ENCODE measurements at places on chromosomes 4 and X. TPM values are rescaled to one million over a fixed set of nuclear protein-coding genes. Genes with fewer than 3 reads are reported as not detected.

The SPANXD gene
- polyA plus RNA-seq, result not detected

The TCEAL7 gene
- not detected for polyA plus RNA-seq

The CCNB3 gene
- not detected for polyA plus RNA-seq

The CXorf66 gene
- not detected for polyA plus RNA-seq

- H3K36me3 ChIP-seq, result no peaks in the 10 kb centered on the region
- no peak overlapping the region for H3K4me3 ChIP-seq
- H3K27ac ChIP-seq, result no peak overlapping the region
- DNase-seq, result no peak
- no peaks in the 10 kb centered on the region for H3K27me3 ChIP-seq
Measured at GRCh38 chrX:132802033-132802432, 156.4 kb downstream of the HS6ST2 start.

The SRP72 gene
- polyA plus RNA-seq, result 170 TPM

DNA sequence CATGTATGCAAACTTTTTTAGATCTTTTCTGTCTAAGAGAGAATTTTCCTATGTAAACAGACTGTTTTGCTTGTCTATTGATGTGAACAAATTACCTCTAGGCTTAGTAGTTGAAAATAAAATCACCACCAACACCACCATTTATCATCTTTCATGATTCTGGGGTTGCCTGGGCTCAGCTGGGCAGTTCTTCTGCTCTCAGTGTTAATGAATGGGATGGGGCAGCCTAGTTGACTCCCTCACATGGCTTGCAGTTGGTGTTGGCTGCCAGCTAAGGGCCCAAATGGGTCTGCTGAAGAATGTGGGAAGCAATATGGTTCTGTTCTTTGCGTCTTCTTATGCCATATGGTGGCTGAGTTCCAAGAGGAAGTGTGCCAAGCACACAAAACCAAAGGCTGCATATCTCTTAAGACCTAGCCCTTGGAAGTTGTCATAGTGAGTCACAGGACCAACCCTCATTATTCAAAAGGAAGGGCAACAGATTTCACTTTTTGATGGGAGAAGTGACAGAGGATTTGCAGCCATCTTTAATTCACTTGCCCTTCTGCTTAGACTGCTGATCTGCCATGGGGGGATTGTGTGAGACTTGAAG lies 17.9 kb downstream of the REELD1 start:
- peaks cover 2% of the 10 kb centered on the region for H3K36me3 ChIP-seq
- peaks cover 1% of the 10 kb centered on the region for H3K27me3 ChIP-seq
- no peak overlapping the region for H3K27ac ChIP-seq
- no peak overlapping the region for H3K4me3 ChIP-seq
- H3K4me1 ChIP-seq, result no peaks in the 10 kb centered on the region

- no peaks in the 10 kb centered on the region for H3K4me1 ChIP-seq
- H3K36me3 ChIP-seq, result peaks cover 12% of the 10 kb centered on the region
- no peaks in the 10 kb centered on the region for H3K27me3 ChIP-seq
- no peak for DNase-seq
- no peak overlapping the region for H3K4me3 ChIP-seq
Measured at GRCh38 chrX:64313624-64314023, 81.6 kb downstream of the MTMR8 start.

The MECP2 gene
- 12.2 TPM for polyA plus RNA-seq

The AKAP4 gene
- polyA plus RNA-seq, result not detected

DNA sequence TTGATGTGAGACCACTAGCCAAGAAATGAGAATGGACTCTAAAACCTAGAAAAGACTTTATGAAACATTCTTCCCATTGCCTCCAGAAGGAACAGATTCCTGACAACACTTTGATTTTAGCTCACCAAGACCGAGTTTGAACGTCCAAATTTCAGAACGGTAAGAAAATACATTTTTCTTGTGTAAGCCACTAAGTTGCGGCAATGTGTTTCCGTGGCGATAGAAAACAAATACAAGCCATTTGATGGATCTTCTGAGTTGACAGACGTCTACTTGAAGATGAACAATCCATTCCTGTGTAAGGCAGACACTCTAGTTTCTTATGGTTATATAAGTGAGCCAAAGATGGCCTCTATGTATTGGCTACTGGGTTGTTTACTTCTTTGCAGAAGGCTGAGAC lies 52.5 kb downstream of the HS3ST1 start:
- no peaks in the 10 kb centered on the region for H3K4me1 ChIP-seq
- no peak for DNase-seq
- no peak overlapping the region for H3K27ac ChIP-seq

- H3K27ac ChIP-seq, result no peak overlapping the region
- H3K4me3 ChIP-seq, result no peak overlapping the region
- no peaks in the 10 kb centered on the region for H3K36me3 ChIP-seq
- H3K4me1 ChIP-seq, result no peaks in the 10 kb centered on the region
Measured at GRCh38 chr4:23373261-23373660, 516.6 kb downstream of the PPARGC1A start.

- DNase-seq, result no peak
- no peak overlapping the region for H3K27ac ChIP-seq
- no peaks in the 10 kb centered on the region for H3K27me3 ChIP-seq
- H3K4me1 ChIP-seq, result peaks cover 12% of the 10 kb centered on the region
- no peaks in the 10 kb centered on the region for H3K36me3 ChIP-seq
- H3K4me3 ChIP-seq, result no peak overlapping the region
Measured at GRCh38 chrX:42992199-42992943, 214.4 kb upstream of the PPP1R2C start.

The PABPC1L2A gene
- not detected for polyA plus RNA-seq

DNA sequence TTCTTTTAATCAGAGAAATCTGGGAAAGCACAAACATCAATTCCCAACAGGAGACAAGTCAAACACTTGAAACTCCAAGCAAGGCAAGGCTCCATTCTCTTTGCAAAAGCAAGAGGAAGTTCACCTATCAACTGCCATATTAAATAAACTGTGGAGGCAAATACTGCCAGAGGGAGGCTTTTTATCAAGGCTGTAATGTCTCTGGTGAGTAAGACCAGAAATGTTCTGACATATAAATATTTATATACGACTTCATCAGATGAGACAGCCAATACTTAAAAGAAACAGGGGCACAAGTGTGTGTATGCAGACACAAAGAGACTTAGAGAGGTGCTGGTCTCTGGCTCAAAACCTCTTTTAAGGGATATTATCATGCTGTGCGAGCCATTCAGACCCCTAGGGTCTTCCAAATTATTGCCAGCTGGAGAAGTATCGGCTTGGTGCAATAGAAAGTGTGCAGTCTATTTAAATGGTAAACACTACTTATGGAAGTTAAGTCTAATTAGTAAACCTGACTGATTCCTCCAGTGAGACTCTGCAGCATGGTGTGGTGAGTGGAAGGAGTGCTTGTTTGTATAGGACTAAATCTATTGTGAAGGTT lies 24.4 kb downstream of the DCX start:
- H3K27ac ChIP-seq, result no peak overlapping the region
- H3K4me1 ChIP-seq, result no peaks in the 10 kb centered on the region
- no peaks in the 10 kb centered on the region for H3K27me3 ChIP-seq
- no peak for DNase-seq

DNA sequence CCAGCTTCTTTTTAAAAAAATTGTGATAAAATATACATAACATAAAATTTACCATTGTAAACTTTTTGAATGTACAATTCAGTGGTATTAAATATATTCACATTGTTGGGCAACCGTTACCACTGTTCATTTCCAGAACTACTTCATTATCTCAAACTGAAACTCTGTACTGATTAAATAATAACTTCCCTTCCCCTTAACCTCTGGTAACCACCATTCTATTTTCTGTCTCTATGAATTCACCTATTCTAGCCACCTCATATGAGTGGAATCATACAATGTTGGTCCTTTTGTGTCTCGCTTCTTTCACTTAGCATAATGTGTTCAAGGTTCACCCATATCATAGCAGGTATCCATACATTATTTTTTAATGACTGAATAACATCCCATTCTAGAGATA lies 8.3 kb downstream of the GPR50 start:
- peaks cover 22% of the 10 kb centered on the region for H3K27me3 ChIP-seq
- H3K4me3 ChIP-seq, result no peak overlapping the region
- H3K27ac ChIP-seq, result no peak overlapping the region
- no peaks in the 10 kb centered on the region for H3K36me3 ChIP-seq
- no peaks in the 10 kb centered on the region for H3K4me1 ChIP-seq

GRCh38 chrX:154135458-154136229 lies 8.4 kb upstream of the OPN1LW start:
- peak overlapping the region; percentile 88 for H3K27ac ChIP-seq
- H3K4me1 ChIP-seq, result peaks cover 10% of the 10 kb centered on the region
- H3K36me3 ChIP-seq, result no peaks in the 10 kb centered on the region
- no peaks in the 10 kb centered on the region for H3K27me3 ChIP-seq

The SMS gene
- 39.5 TPM for polyA plus RNA-seq

- H3K36me3 ChIP-seq, result no peaks in the 10 kb centered on the region
- no peak for DNase-seq
- H3K4me3 ChIP-seq, result no peak overlapping the region
- H3K27ac ChIP-seq, result no peak overlapping the region
- no peaks in the 10 kb centered on the region for H3K4me1 ChIP-seq
Measured at GRCh38 chr4:69470561-69470960, 25.1 kb downstream of the UGT2B4 start.

GRCh38 chr4:85476381-85476780 lies 1.4 kb downstream of the ARHGAP24 start:
- peak overlapping the region; percentile 14 for H3K4me3 ChIP-seq
- H3K27me3 ChIP-seq, result peaks cover 8% of the 10 kb centered on the region
- no peaks in the 10 kb centered on the region for H3K4me1 ChIP-seq
- H3K36me3 ChIP-seq, result no peaks in the 10 kb centered on the region

The AR gene
- polyA plus RNA-seq, result not detected

DNA sequence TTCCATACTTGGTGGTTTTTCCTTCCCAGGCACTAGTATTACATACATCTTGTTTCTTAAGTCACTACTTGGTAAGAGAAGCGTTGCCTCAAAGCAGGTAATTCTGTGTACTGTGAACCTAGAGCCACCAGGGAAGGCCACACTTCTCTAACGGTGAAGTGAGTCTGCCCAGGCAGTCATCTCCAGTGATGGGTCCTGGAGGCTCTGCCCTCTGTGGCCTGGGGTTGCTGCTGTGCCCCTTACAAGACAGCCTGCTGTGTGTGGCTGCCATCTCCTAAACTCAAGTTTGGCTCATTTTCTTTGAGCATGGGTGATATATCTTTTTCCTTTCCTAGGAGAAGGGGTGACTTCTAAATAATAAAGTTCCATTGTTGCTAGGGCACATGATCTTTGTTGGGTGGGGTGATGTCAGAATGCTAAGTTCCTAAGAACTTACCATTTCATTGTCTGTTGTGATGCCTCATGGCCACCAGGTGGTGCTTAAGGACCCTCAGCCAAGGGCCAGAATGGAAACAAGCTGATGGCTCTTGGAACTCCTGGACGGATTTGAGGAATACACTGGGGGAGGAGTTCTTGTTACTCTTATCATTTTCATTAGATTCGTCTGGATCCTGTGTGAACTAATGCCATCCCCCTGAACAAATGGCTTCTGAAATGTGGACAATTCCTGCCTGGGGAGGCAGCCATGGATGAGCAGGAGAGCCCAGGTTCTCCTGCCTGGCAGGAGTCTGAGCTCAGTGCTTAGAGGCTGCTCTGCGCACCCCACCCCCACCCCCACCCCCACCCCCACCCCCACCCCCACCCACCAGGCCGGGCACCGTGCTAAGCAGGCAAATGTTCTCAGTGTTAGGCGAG lies 41.1 kb upstream of the WDR1 start:
- peak overlapping the region; percentile 77 for H3K27ac ChIP-seq
- peak overlapping the region; percentile 19 for H3K4me3 ChIP-seq
- H3K27me3 ChIP-seq, result no peaks in the 10 kb centered on the region

GRCh38 chr4:142416121-142416520 lies 430.0 kb downstream of the INPP4B start:
- peaks cover 26% of the 10 kb centered on the region for H3K4me1 ChIP-seq
- DNase-seq, result no peak
- H3K4me3 ChIP-seq, result no peak overlapping the region
- H3K27me3 ChIP-seq, result no peaks in the 10 kb centered on the region
- peak overlapping the region; percentile 90 for H3K27ac ChIP-seq

DNA sequence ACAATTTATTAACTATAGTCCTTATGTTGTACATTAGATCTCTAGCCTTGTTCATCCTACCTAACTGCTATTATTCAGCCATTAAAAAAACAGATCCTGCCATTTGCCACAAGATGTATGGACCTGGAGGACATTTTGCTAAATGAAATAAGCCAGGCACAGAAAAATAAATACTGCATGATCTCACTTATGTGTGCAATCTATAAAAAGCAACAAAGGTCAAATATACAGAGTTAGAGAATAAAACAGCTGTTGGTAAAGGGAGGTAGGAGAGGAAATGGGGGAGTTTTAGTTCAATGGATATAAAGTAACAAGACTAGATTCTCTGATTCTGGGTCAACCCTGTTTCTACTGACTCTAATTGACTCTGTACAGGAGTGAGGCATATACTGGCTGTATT lies 103.3 kb upstream of the FAM9C start:
- H3K4me1 ChIP-seq, result peaks cover 7% of the 10 kb centered on the region
- no peaks in the 10 kb centered on the region for H3K36me3 ChIP-seq
- H3K4me3 ChIP-seq, result no peak overlapping the region

DNA sequence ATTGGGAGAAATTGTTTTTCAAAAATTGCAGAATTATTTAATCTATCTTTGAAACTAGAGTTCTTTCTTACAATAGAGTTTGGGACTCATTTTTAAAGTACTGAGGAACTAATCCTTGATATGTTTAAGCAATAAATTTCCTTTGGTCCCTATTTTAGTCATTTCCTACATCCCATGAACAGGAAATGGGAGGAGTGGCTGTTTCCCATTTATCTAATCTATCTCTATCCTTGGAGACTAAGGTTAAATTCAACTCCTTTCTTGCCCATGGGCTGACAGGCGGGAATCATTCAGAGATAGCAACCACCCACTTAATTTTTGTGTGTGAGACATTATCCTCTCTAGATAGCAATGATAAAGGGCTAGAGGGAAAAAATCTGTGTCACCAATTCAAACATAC lies 131.6 kb upstream of the EMCN start:
- no peaks in the 10 kb centered on the region for H3K4me1 ChIP-seq
- no peak overlapping the region for H3K4me3 ChIP-seq
- DNase-seq, result no peak
- no peak overlapping the region for H3K27ac ChIP-seq

The PHKA1 gene
- polyA plus RNA-seq, result 0.26 TPM

GRCh38 chr4:7226439-7226838 lies 34.1 kb downstream of the SORCS2 start:
- peaks cover 5% of the 10 kb centered on the region for H3K27me3 ChIP-seq
- no peaks in the 10 kb centered on the region for H3K36me3 ChIP-seq
- DNase-seq, result no peak
- H3K4me3 ChIP-seq, result no peak overlapping the region

DNA sequence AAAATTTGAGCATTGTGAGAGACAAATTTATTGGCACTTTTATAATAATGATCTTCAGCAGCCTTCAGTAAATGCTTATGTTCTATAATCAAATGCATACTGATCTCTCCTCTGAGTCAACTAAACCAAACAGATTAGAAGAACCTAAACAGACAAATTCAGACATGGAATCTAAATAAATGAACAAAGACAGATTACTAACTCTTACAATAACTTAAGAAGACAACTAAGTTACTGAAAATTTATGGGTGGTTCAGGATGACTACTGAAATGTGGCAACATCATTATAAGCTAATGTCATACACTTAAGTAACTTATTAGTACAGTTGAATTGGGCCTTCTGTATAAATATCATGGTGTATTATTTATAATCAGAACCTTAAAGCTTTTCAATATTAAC lies 127.3 kb downstream of the NEK1 start:
- H3K27me3 ChIP-seq, result no peaks in the 10 kb centered on the region
- H3K4me3 ChIP-seq, result no peak overlapping the region
- peaks cover 2% of the 10 kb centered on the region for H3K4me1 ChIP-seq
- peaks cover 13% of the 10 kb centered on the region for H3K36me3 ChIP-seq

Data from naive thymus-derived CD8-positive, alpha-beta T cell (primary cell).